ENCODE measurements at places on chromosomes 5 and 9. TPM values are rescaled to one million over a fixed set of nuclear protein-coding genes. Genes with fewer than 3 reads are reported as not detected.

PCAT7 gene
- not detected for total RNA-seq

OGN gene
- 28.4 TPM for total RNA-seq

ECM2 gene
- 46.1 TPM for total RNA-seq

SLC34A1 gene
- total RNA-seq, result not detected
